Fibroblast of skin of abdomen (primary cell): ENCODE measurements at places on chromosomes 1 and 21.
A peak's percentile ranks its signal among the peaks of the same experiment; 100 is the strongest.

- no peak for DNase-seq
Measured at GRCh38 chr1:63698001-63698838, 75.6 kb upstream of the ROR1 start.

GRCh38 chr1:78224861-78225552 lies 179.2 kb downstream of the GIPC2 start:
- peak; percentile 14 for DNase-seq

DNA sequence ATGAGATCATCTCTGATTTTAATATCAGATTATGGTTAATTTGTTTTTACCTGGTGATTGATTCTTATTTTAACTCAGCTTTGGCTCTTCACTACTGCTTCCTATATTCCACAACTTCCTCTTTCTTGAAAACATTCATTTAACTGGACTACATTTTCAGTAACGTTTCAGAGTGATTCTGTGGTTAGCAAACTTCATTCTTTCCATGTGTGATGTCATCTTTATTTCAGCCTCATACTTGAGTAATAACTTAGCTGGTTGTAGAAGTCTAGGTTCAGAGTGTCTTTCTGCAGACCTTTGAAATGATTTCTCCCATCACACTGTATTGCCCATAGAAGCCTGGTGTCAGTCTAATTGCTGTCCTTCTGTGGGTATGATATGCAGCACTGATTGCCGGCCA lies 36.0 kb upstream of the SLC35F3 start:
- DNase-seq = peak; percentile 66

DNA sequence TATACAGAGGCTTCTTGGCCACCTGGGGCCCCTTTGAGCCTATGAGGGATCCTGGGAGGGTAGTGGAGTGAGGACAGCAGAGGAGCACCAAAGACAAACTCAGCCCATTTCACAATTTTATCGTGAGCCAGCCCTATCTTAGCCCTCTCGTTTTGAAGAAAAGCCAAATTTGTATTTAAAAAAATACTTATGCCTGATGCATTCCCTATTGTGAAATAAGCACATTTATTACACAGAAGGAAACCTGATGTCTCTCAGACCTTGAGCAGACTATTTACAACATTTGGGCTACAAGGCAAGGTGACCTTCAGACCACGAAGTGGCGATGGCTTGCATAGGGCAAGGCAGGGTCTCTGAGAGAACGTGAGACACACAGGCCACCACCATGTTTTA lies 41.3 kb upstream of the H6PD start:
- no peak for DNase-seq

GRCh38 chr1:29736582-29737188 lies 500.4 kb downstream of the PTPRU start:
- peak; percentile 47 for DNase-seq

DNA sequence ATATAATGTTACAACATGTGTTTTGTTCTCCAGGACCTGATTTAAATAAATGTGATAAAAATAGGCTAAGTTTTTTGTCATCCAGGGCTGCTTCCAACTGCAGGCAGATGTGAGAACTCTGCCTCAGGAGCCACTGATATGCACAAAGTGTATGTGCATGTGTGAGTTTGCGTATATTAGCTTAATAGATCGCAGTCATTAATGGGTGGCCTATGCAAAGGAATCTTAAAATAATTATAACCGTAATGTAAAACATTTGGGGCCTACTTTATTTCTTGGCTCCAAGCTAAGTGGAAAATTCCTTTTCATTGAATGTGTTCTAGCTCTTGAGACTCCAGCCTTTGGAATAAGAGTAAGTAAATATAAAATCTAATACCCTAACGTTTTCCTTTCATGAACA lies 16.8 kb downstream of the DHX9 start:
- DNase-seq = peak; percentile 53

- peak; percentile 30 for DNase-seq
Measured at GRCh38 chr1:44377925-44378784, 23.1 kb upstream of the ERI3 start.

GRCh38 chr1:203088441-203088840 lies 2.6 kb upstream of the MYOG start:
- no peak for DNase-seq
